ENCODE measurements at places on chromosomes 16 and 17.

DNA sequence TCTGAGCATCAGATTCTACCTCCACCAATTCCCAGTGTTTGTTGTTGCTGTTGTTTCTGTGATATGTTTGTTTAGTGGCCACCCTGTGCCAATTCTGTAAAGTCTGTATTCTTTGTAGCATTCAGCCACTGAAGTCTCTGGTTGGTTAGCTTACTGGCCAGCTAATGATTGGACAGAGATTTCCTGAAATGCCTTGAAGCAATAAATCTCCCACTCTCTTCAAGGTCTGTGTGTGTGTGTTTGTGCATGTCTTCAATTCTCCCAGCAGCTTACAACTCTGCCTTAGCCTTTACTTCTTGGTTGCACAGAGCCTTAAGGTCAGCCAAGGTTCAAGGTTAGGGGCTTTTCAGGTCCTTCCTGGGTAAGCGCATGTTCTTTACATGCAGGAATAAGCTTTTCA is 38.2 kb downstream of the PRPSAP2 start:
- DNase-seq: no peak

DNA sequence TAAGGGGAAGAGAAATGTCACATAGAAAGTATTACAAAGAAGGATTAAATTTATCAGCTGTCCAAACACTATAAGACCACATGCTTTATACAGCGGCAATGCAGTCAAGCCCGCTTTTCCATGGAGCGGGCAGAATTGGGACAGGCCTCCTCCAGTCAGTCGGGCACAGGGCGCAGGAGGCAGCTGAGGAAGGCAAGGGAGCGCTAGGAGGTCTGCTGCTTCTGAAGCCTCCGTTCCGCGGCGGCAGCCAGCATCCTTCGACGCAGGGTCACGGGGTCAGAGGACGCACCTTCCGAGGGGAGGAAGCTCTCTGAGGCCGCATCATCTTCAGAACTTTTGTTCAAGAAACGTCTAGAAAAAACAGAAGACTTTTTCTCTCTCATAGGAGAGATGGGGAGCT is 62.6 kb downstream of the AMFR start:
- no peak for DNase-seq

GRCh38 chr17:27582696-27583095 is 48.3 kb upstream of the LGALS9 start:
- DNase-seq: no peak

- DNase-seq: no peak
These were observed 1.8 kb downstream of the JPT1 start for GRCh38 chr17:75152523-75152921.

- no peak for DNase-seq
These were observed 383.0 kb downstream of the CPPED1 start for GRCh38 chr16:12420661-12421209.

GRCh38 chr17:64459284-64459747 is 10.4 kb downstream of the MILR1 start:
- no peak for DNase-seq
